Amygdala (tissue), 56 donors: ENCODE measurements at places on chromosomes 13 and 19.

DNA sequence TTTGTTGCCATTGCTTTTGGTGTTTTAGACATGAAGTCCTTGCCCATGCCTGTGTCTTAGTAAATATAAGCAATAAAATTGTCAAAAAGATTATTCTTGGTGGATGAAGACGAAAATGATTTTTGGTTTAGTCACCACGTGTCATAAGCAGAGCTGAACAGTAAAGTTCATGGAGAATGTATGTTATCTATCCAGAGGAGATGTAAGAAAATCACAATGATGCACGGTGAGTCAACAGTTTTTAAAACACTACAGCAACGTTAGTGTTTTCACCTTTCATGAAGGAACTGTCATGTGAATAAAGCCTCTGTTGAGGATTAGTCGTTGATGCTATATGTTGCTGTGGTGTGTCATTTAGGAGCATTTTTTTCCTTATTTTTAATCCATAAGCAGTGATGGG lies 137.6 kb downstream of the GPC6 start:
- DNase-seq = no peak

- peak; percentile 60 for DNase-seq
These were observed at the start of gene CRTC1 for GRCh38 chr19:18683109-18683957. CRTC1 (plus strand) TSS chr19:18683680; CDS start chr19:18683703, 23 bp downstream.

DNA sequence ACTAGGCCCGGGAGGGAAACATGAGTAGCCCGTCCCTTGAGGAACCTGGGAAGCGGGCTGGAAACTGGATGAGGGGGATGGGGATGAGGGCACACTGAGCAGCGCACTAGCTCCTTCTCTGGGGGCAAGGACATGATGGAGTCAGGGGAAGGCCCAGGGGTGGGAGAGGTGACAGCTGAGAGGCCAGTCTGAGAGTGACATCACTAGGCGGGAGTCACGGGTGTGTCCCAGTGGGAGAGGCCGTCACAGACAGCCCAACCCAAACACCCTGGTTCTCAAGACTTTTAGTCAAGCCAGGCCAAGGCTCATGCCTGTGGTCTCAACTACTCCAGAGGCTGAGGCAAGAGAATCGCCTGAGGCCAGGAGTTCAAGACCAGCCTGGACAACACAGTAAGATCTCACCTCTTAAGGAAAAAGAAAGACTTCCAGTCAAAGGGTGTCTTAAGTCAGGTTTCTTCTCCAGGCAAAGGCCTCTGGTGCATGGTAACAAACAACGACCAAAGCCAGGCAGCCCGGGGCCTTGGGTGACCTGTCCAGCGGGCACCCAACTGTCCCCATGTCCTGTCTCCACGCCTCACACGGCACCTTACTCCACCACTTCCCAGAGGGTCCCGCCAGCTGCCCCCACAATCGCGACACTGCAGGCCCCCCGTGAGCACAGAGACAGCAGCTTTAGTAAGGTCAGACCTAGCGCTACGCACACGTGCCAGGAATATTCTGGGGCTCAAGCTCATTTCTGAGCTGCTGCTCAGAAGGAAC lies 25.5 kb upstream of the TIMM44 start:
- no peak for DNase-seq

DNA sequence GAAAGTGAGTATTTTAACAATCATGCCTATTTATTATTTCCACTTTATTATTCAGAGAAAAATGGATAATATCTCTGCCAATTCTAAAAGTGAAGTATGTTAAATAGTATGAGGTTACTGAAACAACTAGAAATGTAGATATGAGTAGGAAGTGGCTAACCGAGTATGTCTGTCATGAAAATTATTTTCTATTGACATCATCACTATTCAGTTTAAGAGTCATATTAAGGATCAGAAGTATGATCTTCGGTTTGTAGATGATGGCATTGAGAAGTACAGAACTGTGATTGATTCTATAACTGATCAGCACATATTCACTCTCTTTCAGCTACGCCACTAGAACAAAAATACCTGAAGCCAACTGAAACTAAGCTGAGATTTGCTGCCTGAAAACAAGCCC lies 146.4 kb upstream of the SLITRK5 start:
- DNase-seq = no peak

- DNase-seq = no peak
These were observed 3.8 kb downstream of the CBY2 start for GRCh38 chr13:45705918-45706317.

DNA sequence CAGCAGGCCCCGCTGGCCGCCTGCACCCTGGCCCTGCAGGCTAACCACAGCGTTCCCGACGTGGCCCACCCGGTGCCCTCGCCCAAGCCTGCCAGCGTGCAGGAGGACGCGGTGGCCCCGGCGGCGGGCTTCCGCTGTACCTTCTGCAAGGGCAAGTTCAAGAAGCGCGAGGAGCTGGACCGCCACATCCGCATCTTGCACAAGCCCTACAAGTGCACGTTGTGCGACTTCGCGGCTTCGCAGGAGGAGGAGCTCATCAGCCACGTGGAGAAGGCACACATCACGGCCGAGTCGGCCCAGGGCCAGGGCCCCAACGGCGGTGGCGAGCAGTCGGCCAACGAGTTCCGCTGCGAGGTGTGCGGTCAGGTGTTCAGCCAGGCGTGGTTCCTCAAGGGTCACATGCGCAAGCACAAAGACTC lies 72.1 kb downstream of the ZNF536 start:
- DNase-seq = no peak

DNA sequence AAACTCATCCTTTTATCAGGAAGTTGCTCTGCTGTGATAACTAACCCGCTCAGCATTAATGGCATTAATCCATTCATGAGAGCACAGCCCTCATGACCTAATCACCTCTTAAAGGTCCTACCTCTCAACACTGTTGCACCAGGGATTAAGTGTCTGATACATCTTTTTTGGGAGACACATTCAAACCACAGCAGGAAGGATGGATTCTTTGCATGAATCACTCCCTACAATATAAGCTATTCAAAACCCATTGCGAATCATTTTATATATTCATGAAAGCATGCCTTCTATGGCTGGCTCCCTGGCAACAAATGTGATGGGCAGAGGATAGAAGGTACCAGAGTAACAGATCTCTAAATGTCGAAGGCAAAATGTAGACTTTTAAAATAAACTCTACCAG lies 27.6 kb downstream of the ARL11 start:
- no peak for DNase-seq

GRCh38 chr13:39751805-39752204 lies 96.3 kb downstream of the COG6 start:
- DNase-seq = no peak

DNA sequence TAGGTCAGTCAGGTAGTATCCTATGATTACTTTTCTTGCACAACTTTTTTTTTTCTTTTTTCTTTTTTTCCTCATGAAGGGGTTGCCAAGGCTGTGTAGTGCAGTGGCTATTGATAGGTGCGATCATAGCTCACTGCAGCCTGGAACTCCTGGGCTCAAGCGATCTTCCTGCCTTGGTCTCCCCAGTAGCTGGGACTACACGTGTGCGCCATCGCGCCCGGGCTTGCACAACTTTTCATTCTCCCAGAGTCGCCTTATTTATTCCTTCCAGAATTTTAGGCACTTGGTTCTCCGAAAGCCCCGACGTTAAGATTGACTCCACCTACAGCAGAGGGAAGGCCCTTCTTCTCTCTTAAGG lies 867 bp upstream of the ZNF613 start:
- no peak for DNase-seq

GRCh38 chr13:74570834-74571233 lies 436.6 kb upstream of the KLF12 start:
- no peak for DNase-seq

DNA sequence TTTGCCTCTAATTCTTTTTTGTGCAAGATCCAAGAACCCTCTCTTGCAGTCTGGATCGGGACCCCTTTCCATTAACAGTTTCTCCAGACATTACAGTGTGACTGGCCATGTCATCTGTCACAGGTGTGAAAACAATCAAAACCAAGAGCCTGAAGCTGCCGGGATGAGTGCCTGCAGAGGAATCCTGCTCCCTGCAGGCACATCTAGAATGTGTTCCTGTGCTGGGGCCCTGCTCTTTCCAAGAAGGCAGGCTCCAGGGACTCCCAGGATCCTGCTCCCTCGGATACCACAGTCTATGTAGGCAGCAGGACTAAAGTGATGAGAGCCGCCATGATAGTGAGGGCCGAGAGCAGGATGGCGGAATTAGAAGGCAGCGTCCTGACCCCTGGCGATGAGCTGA lies 38.8 kb downstream of the CCDC169 start:
- no peak for DNase-seq

DNA sequence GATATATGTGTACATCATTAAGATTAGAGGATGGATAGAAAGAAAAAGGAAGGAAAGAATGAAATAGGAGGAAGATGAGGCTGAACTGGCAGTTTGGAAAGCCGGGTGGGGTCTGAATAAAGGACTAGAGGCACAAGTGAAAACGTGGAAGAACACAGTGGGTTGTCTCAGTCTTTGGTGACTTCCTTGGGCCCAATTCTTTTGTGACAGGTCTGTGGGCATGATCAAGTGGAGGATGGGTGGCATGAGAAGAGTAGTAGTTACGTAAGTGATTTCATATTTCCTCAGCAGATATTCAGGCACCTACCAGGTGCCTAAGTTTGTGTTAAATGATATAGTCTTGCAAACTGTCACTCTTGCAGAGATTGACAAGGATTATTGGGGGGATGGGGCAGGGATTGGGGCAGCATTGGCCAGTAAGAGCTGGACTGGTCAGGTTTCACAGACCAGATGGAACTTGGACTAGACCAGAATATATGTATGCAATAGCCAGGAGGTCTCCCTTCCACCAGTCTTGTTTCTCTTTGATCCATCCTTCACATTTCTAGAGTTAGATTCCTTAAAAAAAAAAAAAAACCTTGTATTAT lies 2.7 kb downstream of the TPP2 start:
- no peak for DNase-seq

- no peak for DNase-seq
These were observed 222.1 kb upstream of the OBI1 start for GRCh38 chr13:78881054-78881453.

DNA sequence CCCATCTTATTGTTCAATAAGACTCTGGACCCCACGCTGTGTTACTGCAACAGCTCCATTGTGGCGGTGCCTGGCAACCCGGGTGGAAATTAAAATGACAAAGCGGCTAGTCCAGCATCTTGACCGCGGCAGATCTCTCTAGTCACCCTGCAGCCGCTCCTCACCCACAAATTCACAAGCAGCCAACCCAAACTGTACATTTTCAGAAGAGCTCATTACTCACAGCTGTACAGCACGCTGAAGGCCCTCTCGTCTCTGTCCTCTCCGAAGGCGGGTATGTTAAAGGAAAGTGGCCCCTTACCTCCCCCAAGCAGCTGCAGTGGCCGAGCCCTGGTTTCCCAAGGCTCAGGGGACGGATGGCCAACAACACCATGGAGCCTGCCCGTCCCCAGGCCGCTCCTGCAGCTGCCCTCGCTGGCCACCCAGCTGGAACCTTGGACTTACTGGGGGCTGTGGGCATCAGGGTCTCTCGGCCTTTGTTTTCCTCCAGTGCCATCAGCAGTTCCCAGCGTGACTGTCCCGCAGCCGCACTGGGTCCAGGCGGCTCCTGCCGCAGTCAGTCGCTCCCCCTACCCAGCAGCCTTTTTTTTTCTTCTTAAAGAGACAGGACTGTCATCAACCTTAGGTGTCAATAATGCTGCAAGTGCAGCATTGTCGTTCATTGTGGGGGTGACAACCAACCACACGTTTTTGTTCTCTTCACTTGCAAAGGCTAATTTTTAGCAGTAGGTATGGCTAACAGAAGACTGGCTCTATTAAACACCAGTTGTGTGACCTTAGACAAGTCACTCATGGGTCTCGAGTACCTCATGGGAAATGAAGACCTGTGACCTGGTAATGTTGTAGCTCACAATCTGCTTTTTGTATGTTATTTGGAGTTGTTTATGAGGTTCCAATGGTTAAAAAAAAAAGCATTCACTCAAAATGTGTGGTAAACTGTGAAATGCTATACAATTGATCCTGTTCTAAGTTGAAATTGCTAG lies at the start of gene SACS:
SACS (minus strand) TSS at position 532 of the 983 bp plus-strand sequence. CDS start 22,463 bp downstream, outside the sequence.
- DNase-seq = peak; percentile 69

DNA sequence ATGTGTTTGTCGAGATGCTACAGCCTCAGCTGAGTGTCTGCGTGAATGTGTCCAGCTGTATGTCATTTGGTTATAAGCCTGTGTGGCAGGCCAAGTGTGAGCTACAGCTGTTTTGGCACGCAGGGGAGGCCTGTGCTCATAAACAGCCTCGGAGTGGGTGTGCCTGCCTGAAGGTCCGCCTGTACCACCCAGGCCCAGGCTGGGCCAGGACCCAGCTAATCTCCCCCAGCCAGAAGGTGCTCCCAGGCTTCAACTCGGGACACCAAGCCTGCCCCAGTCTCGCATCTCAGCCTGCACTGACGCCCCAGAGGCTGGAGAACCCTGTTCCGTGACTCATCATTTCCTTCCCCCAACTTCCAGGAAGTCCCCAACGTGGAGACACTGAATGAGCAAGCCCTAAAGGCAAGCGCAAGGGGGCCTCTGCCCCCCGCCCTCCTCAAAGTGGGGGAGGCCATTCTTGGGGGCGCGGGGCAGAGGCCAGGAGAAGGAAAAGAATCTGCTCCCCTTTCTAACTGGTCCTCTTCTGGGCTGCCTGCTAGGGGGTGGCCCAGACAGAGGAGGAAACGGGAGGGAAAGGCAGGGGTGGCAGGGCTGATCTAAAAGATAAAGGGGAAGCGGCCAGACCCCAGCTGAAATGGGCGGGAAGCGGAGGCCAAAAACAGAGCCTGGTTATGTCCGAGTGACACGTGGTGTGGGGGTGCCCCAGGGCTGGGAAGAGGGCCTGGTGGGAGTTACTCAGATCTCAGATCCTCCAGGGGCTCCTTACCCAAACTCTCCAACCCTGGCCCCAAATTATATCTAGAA lies 2.0 kb downstream of the SLC1A5 start:
- no peak for DNase-seq

- no peak for DNase-seq
These were observed 45.9 kb downstream of the SLC15A1 start for GRCh38 chr13:98706446-98707110.

DNA sequence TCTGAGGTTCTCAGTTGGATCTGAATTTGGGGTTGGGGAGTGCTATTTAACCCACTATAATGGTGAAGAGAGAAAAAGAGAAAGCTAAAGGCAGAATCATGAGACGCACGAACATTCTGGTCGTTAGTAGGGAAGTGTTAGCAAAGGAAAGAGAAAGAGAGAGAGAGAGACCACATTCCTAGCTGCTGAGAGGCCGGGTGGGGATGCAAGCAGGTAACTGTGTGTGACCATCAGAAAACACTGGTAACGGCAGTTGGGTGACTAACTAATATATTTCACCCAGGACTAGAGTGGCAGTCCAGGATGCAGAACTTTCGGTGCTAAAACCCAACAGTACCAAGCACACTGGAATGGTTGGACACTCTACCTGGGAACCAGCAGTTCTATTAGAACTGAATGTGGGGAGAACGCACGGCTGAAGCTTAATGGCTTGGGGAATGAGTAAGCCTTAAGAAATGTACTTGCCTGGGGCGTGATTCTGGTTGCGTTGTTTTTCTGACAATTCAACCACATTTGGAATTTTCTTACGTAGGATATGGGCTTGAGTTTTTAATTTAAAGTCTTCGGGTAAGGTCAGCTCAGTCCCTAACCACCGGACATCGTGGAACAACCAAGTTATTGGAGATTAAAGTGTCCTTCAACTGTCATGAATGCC lies 130.2 kb downstream of the DNAJC15 start:
- DNase-seq = no peak

- no peak for DNase-seq
These were observed 67.2 kb downstream of the SPRY2 start for GRCh38 chr13:80273718-80274117.
